Muscle of back (tissue), 13 donors: ENCODE measurements at places on chromosomes 4 and X.

DNA sequence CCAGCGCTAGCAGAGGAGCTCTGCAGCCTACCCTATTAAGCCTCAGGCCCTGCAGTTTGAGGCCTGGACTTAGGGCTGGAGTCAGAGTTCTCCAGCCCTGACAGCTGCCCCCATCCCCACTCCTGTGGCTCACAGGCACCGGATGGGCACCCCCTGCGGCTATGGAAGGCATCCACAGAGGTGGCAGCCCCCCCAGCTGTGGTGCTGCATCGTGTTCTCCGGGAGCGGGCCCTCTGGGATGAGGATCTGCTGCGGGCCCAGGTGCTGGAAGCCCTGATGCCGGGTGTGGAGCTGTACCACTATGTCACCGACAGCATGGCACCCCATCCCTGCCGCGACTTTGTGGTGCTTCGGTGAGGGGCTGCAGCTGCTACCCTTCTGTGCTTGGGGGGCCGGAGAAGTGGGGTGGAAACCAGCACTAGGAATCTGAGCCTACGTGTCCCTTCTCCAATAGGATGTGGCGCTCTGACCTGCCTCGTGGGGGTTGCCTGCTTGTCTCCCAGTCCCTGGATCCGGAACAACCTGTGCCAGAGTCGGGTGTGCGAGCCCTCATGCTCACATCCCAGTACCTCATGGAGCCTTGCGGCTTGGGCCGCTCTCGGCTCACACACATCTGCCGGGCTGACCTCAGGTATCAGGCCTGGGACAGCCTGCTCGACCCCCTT lies 76.2 kb downstream of the STARD8 start:
- DNase-seq, result no peak

GRCh38 chrX:121823406-121823805 lies 776.0 kb downstream of the GLUD2 start:
- no peak for DNase-seq

- no peak for DNase-seq
These were observed 446.3 kb downstream of the MID1IP1 start for GRCh38 chrX:39247536-39247935.

DNA sequence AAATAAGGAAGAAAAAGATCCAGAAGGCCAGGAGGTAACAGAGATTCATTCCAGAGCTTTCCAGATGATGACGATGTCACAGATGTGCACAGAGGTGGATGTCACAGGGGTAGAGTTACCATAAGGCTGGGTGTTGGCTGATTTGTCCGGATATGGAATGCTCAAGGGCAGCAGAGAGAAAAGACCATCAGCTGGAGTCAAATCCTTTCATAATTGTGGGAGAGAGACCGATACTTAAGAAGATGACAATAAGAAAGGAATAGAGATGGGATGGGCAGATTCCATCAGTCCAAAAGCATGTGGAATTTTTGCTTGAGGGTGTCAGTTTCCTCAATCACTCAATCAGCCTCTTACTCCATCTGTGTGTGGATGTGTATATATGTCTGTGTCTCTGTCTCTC lies 150.4 kb downstream of the CENPC start:
- DNase-seq, result no peak

GRCh38 chrX:119093991-119094735 lies 21.4 kb downstream of the CT47C1 start:
- no peak for DNase-seq

GRCh38 chr4:151678048-151678872 lies 82.5 kb downstream of the GATB start:
- DNase-seq, result no peak

DNA sequence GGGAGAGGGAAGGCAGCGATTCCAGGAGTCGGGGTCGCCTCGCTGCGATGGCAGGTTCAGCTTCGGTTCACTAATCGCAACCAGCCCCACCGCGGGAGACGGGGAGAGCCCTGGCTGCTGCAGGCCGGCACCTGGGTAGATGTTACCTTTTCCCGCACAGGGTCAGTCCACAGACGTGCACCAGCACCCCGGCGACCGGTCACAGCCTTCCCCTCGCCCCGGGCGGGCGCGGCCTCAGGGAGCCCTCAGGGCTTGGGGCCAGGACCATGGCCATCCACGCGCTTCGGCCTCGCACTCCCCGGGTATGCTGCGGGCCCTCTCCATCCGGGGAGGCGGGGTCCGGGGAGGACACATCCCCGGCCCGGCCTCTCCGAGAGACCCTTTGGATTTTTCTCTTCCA lies 26.1 kb upstream of the EXOC1L start:
- no peak for DNase-seq

- peak; percentile 12 for DNase-seq
These were observed 24.0 kb downstream of the SMIM14 start for GRCh38 chr4:39614487-39615162.

- peak; percentile 24 for DNase-seq
These were observed 3.3 kb upstream of the NKX3-2 start for GRCh38 chr4:13547485-13548041.

GRCh38 chr4:4981427-4981826 lies 37.8 kb downstream of the CYTL1 start:
- peak; percentile 81 for DNase-seq

- no peak for DNase-seq
These were observed 5.3 kb upstream of the FHIP1A start for GRCh38 chr4:151403656-151404055.

- no peak for DNase-seq
These were observed 21.1 kb downstream of the AMER1 start for GRCh38 chrX:64184396-64184795.

GRCh38 chr4:73847526-73848182 lies 5.4 kb upstream of the PF4V1 start:
- no peak for DNase-seq

- DNase-seq, result no peak
These were observed 54.4 kb upstream of the ACTRT1 start for GRCh38 chrX:128106630-128107029.

DNA sequence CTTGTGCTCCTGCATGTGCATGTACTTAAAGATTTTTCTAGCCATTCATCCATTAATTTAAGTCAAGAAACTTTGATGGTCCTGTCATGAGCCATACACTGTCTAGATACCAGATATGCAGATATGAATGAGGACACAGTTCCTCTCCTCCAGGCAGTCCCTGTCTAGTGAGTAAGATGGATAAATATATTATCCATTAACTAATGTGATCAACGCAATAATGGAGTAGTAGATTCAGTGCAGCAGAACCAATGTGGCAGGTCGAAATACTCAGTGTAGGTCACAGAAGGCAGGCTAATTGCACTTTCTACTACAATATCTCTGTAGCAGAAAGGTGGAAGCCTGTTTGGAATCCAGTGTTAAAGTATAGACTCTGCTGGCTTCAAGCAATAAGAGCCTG lies 112.5 kb downstream of the PCDH7 start:
- DNase-seq, result no peak

GRCh38 chrX:65837875-65838549 lies 170.6 kb downstream of the MSN start:
- no peak for DNase-seq

GRCh38 chrX:34586936-34587335 lies 70.1 kb downstream of the TMEM47 start:
- DNase-seq, result no peak

GRCh38 chrX:17214962-17215361 lies 160.0 kb upstream of the NHS start:
- DNase-seq, result no peak

GRCh38 chrX:50707405-50707804 lies 106.6 kb downstream of the SHROOM4 start:
- no peak for DNase-seq

DNA sequence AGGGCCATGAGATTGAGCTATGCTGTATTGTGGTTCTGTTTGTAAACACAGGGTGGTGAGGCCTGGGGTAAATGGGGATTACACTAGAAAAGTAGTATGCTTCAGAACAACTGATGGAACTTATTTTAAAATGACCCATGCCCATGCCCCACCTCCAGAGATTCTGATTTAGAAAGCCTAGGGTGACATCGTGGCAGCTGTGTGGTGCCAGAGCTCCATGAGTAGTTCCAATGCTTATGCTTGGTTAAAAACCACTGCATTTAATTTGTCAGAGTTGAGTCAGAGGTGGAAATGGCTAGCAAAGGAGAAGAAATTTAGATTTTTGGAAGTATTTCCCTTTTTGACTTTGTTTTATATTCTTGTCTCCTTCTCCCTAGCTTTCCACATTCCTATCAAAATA lies 63.4 kb upstream of the PDE5A start:
- no peak for DNase-seq

DNA sequence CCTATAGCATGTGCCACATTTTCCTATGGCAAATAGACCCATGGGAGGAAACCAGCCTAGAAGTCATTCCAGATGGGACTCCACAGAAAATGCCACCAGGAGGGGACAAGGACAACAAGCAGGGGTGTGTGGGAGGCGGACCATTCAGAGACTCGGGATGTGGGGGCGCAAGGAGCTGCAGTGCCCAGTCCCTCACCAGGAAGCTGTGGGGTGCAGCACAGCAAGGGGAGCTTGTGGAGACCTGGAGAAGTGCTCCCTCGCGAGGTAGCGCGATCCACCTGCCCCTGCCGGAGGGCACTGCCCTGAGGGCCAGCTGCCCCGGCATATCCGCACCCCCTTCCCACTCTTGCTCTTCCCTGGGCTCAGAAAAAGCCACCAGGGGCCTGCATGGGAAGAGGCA lies 45.5 kb upstream of the C4orf50 start:
- DNase-seq, result no peak

- DNase-seq, result no peak
These were observed 29.1 kb downstream of the ARHGEF9 start for GRCh38 chrX:63755892-63756291.

DNA sequence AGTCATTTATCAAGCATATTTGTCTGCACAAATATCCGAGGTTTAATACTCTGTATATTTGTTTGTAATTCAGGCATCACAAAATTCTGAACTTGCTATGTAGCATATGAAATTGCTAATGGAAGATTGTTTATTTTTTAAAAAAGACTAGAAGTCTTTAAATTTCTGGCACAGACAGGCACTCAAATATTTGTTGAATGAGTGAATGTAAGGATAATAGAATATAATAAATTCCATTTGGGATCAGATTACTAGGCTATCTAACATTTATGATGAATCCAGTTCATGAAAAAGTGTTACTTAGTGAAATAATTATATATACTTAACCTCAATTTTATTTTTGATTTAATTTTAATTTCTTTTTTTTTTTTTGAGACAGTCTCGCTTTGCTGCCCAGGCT lies 30.4 kb upstream of the TEC start:
- peak; percentile 15 for DNase-seq

- no peak for DNase-seq
These were observed 15.9 kb downstream of the TMEM165 start for GRCh38 chr4:55411621-55412020.

DNA sequence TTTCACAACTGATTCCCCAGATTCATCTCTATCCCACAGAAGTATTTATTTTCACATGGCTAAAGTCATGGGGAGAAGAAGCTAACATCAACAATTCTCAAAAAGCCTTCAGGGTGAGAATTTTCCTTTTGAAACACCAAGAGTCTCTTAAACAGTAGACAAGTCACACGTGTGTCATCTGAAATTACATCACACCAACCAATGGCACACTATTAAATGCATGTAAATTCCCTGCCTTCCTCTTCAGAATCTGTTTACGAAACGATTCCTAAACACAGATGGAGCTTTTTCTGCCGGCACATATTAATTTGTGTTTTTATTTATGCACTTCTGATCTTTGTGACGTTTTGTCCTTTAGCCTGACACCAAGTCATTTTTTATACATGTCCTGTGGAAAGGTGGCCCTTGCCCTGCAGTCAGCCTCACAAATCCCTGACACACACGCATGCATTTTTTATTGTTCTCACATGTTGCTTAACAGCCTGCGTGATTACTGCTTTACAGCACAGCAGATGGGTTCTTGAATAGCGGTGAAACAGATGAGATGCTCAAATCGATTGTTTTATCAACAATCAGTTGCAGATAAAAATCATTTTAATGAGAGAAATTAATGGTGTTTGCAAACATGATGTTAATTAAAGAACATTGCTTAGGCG lies 735.9 kb upstream of the TENM3 start:
- DNase-seq, result no peak
